ENCODE measurements at places on chromosomes 2 and 18.

DNA sequence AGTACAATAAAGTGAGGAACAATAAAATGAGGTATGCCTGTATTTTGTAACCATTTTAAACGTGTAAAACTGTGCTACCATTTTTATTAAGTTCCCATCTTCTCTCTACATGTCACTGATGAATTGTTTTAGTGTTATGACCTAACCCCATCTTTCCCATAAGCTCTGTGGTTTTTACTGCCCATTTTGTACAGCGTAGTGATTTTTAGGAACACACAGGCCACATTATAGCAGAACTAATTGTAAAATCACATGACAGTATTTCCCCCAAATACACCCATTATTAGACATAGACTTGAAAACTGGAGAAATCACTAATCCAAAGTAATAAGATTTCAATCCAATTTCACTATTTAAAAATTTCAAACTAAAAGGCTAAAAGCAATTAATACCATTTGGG is 130.7 kb downstream of the TMEM247 start:
- no peak for DNase-seq

- DNase-seq: no peak
Measured at GRCh38 chr18:9775178-9775577, 67.1 kb downstream of the RAB31 start.

- no peak for DNase-seq
Measured at GRCh38 chr2:219216535-219216915, 2.2 kb downstream of the ABCB6 start.

- no peak for DNase-seq
Measured at GRCh38 chr2:72438364-72438763, 290.7 kb upstream of the CYP26B1 start.

GRCh38 chr2:127008265-127009015 is 98.5 kb downstream of the BIN1 start:
- DNase-seq: no peak

- no peak for DNase-seq
Measured at GRCh38 chr18:31680433-31680811, 4.0 kb downstream of the B4GALT6 start.

GRCh38 chr2:79630972-79631557 is 118.2 kb downstream of the CTNNA2 start:
- DNase-seq: no peak

- no peak for DNase-seq
Measured at GRCh38 chr2:236196366-236196765, 28.2 kb upstream of the GBX2 start.

DNA sequence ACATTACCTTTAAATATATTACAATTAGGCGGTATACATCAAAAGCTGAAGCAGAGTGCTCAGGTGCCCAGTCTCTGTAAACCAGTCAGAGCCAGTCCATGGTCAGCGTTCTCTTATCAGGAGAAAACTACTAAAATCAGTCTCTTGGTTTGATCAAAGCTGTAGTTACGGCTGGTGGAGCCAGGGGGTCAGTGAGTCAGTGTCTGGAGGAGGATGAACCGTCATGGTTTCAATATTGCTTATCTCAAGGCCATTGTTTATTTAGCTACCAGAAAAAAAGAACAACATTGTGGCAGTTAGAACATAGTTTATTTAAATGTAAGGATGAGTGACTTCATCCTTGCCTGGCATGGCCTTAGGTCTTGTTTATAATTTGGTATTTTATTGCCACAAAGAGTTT is 71.3 kb upstream of the NYAP2 start:
- DNase-seq: no peak

- DNase-seq: no peak
Measured at GRCh38 chr2:204240961-204241360, 304.3 kb upstream of the PARD3B start.

GRCh38 chr18:32905651-32906050 is 132.8 kb upstream of the KLHL14 start:
- no peak for DNase-seq

- no peak for DNase-seq
Measured at GRCh38 chr2:198340846-198341245, 536.5 kb downstream of the PLCL1 start.

DNA sequence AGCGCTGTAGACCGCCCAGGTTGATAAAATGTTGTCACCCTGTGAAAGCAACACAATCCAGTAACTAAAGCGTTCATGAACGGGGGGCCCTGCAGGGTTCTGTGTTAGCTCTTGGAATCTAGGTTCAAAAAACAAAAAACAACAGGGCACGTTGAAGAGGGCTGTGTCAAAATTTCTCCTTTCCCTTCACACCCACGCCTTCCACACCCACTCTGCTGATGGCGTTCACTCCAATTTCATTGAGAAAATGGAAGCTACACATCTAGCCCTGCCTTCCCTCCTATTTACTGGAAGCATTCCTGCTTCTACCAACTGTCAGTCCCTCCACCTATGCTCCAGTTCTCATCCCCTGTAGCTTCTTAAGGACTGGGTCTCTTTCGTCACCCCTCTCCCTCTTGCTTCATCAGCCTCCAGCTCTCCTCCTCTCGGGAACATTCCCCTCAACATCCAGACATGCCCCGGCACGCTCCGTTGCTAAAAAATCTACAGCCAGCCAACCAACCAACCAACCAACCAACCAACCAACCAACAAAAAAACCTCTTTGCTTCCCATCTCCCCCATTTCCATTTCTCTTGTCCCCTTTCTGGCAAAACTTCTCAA is 98.4 kb upstream of the SP3 start:
- no peak for DNase-seq

- DNase-seq: no peak
Measured at GRCh38 chr2:132668189-132668823, 1.7 kb downstream of the LYPD1 start.

DNA sequence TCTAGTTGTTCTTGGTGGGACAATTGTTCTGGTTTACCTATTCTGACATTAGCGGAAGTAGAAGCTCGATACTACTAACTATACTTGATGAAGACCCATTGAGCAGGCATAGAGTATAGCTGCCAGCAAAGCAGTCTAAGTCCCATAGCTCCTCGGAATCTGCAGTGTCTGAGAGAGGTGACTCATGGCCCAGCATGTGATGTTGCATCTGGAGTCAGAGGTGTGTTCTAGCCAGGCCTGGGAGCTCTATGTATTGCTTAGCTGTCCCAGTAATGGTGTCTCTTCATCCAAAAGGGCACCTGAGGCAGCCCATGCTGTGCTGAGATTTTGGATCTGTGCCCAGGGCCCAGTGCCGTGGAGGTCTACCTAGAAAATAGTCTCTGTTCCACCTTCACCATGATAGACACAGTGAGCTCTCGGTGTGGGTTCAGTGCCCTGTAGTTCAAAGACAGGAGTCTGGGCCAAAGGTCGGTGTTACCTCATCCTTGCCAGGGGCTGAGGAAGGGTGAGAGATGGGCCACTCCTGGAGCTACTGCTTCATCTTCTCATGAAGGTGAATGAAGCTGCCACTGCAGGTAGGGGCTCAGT is 47.3 kb downstream of the MEX3C start:
- DNase-seq: no peak

DNA sequence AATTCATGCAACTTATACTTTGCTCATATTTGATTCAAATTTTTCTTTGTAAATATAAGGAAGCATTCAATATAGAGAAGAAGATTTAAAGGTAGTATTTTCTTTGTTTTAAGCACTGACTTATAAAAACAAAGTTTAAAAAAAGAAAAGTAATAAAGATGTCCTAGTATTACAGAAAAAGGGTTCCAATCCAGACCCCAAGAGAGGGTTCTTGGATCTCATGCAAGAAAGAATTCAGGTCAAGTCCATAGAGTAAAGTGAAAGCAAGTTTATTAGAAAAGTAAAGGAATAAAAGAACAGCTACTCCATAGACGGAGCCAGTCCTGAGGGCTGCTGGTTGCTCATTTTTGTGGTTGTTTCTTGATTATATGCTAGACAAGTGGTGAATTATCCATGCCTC is 267.9 kb downstream of the CTNNA2 start:
- DNase-seq: no peak

GRCh38 chr2:65263262-65263661 is 35.6 kb downstream of the ACTR2 start:
- DNase-seq: no peak

DNA sequence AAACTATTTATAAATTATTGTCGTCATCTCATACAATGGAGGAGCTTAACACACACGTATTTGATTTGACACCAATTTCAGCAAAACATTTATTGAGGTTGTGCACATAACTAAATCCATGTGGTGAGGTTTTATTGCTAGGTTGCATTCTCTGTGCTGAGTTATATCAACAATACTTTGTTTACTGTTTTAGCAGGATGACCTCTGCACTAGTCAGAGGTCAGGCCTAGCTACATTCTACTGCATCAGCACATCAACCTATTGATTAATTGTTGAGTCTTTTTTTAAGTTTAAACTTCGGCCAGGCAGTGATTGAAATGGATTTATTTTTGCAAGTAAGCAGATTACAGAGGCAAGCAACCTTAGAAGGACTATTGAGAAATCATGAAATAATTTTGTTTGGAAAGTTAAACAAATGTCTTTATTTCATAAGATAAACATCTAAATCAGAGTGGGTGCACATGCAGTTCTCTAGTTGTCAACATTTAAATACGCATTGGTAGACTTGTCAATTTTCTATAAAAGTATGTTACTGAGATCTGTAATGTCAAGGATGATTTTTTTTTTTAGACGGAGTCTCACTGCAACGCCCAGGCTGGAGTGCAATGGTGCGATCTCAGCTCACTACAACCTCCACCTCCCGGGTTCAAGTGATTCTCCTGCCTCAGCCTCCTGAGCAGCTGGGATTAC is 75.2 kb upstream of the CD28 start:
- DNase-seq: no peak

DNA sequence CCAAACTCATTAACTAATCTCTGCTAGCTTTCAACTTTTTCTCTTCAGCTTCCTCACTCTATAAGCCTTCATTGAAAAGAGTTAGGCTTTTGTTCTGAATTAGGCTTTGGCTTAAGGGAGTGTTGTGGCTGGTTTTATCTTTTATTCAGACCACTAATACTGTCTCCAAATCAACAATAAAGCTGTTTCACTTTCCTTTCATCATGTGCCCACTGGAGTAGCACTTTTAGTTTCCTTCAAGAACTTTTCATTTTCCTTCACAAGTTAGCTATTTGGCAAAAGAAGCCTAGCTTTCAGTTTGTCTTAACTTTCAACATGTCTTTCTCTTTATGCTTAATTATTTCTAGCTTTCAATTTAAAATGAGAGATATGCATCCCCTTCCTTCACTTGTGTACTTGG is 271.7 kb upstream of the FSIP2 start:
- DNase-seq: no peak

- DNase-seq: no peak
Measured at GRCh38 chr18:40109252-40110049, 1845.6 kb upstream of the PIK3C3 start.
